GM04504 (cell line): ENCODE measurements at places on chromosomes 3 and 15.

DNA sequence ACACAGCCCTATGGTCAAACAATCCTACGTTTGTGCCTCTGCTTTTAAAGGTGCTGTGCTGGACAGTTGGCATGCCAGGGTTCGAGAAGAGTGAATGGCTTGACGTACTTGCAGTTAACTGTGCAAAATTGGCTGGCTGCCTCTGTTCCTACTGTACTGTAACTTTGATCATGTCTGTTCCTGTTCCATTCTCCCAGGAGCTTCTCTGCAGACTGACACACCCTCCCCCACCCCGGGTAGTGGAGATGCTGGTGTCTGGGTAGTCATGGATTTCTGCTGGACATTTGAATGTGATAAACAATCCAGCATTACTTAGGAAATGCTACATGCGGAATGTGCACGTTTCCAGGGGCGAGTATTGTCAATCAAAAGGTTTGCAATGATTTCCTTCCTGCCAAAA is 6.5 kb upstream of the VILL start:
- DNase-seq = no peak

- no peak for DNase-seq
Observed at GRCh38 chr3:27085829-27086730, 283.1 kb downstream of the NEK10 start.

GRCh38 chr3:71759401-71759800 is 5.7 kb downstream of the GPR27 start:
- DNase-seq = no peak

GRCh38 chr3:25783661-25784512 is 644 bp upstream of the NGLY1 start:
- no peak for DNase-seq

DNA sequence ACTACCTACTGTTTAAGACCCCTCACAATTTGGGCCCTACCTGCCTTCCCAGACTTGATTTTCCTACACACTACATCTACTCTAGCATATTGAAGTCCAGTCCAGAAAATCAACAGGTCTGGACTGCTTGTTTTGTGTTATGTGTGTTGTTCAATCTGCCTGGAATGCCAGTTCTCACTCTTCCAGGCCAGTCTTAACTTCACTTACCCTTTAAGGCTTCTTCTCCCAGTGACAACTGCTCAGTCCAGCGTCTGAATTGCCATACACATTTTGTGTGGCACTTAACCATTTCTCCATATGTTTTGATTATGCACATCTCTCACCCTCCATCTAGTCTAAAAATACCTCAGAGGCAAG is 1.1 kb downstream of the TICRR start:
- DNase-seq = no peak

DNA sequence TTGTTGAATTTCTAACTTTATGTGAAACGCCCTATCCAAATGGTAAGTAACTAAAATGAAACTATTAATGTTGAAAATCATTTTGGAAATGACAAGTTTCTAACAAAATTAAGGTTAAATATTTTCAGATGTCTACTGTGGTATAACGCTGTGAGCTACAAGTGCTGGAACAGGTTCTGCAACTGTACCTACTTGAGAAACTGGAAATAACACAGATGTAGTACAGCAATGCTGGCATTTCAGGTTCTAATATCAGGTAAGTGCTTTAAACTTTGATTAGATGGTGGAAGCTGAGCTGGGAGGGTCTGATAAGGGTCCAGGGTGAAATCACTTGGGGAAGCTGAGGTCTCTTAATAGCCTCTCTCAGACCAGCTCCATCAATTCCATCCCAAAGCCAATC is 315.1 kb downstream of the STXBP5L start:
- no peak for DNase-seq

DNA sequence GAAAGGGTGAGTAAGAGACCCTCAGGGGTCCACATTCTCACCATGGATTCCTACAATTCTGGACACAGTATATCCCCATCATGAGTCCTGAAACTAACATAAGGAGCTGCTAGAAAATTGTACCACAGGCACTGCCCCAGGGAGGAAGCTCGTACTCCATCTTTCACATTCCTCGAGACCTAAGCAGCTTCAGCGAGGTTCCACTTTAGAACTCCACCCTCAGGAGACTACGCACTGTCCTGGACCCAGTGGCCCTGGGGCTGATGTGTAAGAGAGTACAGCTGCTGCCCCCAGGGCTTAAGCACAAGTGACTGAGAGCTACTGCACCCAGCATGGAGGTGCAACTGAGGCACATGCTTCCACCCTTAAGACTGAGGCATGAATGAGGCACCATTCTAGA is 352.5 kb downstream of the ZNF385D start:
- no peak for DNase-seq

- DNase-seq = no peak
Observed at GRCh38 chr3:4533489-4534443, 40.6 kb downstream of the ITPR1 start.

DNA sequence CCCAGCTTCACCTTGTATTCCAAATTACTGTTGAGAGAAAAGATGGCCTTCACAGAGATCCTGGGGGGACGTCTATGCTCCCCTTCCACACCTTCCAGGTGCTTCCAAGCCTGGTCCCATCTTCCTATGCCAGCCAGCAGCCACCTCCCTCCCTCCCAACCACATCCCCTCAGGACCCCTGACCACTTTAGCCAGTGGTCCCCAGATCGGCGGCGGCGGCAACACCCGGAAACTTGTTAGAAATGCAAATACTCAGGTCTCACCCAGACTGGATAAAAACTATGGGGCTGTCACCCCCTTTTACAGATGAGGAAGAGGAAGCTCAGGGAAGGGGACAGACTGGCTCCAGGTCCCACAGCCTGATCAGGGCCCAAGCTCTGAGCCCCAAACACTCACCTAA is 38.0 kb upstream of the PRSS50 start:
- DNase-seq = no peak
